ENCODE measurements at places on chromosomes 2 and 18.

- no peak for DNase-seq
Measured at GRCh38 chr2:44949329-44950151, 8.0 kb downstream of the SIX3 start.

GRCh38 chr2:142041105-142041504 lies 89.7 kb downstream of the LRP1B start:
- DNase-seq: no peak

- DNase-seq: no peak
Measured at GRCh38 chr18:28152754-28153153, 24.2 kb downstream of the CDH2 start.

- no peak for DNase-seq
Measured at GRCh38 chr2:201786471-201786870, 5.7 kb upstream of the ALS2 start.

DNA sequence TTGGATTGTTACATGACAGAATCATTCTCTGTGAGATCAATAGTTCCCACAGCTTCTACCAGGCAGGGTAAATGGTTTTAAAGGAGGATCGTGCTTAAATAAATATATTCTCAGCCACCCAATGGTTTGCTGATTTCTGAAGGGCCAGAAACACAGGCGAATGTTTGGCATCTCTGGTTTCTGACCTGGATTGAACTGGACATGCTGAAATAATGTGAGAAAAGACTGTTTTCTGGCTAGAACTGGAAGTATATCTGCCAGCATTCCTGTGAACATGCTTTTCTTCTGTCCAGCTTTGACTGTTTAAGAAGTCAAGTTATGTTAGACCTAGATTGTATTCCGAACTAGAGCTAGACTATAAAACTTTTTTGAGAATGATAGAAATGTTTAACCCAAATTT lies 77.1 kb upstream of the COL3A1 start:
- DNase-seq: no peak

- DNase-seq: no peak
Measured at GRCh38 chr2:213723041-213723560, 438.8 kb downstream of the SPAG16 start.

- no peak for DNase-seq
Measured at GRCh38 chr18:79917169-79917852, 34.1 kb downstream of the SLC66A2 start.

DNA sequence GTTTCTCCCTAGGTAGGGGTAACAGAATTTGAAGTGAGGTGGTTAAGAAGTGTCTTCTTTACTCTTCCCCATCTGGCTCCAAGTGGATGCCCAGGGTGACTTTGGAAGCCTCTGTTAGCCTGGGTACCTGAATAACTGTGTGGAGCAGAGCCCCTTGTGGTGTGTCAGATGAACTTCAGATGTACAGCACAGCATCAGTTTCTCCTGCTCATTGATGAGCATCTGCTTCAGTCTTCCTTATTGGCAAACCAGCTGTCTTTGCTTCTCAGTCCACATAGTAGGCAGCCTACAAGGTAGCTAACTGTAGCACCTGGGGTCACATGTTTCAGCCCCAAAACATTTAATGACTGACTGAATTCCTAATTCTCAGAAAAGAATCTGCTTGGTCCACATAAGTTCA lies 56.2 kb upstream of the ATP8B1 start:
- peak; percentile 45 for DNase-seq

DNA sequence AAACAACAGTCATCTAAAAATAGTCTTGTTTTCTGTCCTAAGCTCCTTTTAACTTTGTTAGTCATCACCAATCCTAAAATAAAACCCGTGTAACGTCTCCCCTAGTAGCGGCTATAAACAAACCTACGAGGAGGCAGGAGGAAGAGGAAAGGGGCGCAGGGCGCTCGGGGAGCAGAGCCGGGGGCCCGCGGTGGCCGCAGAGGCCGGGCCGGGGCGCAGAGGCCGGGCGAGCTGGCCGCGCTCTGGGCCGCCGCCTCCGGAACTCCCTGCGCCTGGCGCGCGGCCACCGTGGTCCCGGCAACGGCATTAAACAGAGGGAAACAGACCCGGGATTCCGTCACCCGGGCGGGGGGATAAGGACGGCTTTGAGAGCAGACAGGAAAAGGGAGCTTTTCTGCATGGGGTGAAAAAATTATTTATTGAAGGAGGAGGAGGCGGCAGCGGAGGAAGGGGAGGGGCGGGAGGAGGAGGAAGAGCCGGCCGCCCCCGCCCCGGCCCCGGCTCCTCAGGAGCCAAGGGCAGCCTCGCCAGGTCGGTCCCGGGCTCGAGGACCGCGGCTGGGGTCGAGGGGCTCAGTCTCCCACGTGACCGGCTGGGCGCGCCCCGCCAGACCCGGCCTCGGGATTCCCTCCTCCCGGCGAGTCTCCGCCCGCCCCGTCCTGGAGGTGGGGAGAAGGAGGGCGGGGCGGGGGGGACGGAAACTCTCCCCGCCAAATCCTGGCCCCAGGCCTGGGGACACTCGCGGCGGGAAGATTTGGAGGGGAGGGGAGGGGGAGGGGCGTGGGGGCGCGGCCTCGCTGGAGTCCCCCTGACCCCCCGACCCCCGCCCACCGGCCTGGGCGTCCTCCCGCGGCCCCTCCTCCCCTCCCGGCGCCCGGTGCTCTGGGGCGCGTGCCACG lies 1.8 kb upstream of the NFATC1 start:
- DNase-seq: peak; percentile 25

- no peak for DNase-seq
Measured at GRCh38 chr2:120450196-120450820, 104.4 kb downstream of the INHBB start.

DNA sequence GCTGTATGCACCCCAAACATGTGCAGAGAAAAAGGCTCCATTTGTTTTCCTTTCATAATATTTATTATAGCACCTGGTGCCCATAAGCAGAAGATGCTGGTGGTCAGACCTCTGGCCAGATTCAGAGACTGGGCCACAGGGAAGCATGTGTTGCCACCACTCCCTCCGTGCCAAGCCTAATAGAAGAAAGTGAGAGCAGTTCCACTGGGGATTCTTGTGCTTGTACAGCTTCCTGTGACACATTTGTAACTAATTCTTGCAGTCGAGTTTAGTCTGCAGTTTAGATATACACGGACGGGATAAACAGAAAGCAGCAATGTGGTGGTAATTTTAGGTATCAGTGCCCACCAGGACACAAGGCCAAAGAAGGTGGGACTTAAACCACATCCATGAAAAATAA lies 135.4 kb upstream of the PIEZO2 start:
- no peak for DNase-seq

DNA sequence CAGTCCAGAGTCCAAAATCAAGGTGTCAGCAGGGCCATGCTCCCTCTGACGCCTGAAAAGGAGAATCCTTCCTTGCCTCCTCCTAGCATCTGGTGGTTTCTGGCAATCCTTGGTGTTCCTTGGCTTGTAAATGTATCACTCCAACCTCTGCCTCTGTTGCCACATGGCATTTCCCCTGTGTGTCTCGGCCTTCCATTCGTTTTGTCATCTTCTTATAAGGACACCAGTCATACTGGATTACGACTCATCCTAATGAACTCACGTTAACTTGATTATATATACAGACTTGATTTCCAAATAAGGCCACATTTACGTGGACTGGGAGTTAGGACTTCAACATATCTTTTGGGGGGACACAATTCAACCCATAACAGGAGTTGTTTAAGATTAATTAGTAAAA lies 15.8 kb downstream of the PMAIP1 start:
- no peak for DNase-seq

DNA sequence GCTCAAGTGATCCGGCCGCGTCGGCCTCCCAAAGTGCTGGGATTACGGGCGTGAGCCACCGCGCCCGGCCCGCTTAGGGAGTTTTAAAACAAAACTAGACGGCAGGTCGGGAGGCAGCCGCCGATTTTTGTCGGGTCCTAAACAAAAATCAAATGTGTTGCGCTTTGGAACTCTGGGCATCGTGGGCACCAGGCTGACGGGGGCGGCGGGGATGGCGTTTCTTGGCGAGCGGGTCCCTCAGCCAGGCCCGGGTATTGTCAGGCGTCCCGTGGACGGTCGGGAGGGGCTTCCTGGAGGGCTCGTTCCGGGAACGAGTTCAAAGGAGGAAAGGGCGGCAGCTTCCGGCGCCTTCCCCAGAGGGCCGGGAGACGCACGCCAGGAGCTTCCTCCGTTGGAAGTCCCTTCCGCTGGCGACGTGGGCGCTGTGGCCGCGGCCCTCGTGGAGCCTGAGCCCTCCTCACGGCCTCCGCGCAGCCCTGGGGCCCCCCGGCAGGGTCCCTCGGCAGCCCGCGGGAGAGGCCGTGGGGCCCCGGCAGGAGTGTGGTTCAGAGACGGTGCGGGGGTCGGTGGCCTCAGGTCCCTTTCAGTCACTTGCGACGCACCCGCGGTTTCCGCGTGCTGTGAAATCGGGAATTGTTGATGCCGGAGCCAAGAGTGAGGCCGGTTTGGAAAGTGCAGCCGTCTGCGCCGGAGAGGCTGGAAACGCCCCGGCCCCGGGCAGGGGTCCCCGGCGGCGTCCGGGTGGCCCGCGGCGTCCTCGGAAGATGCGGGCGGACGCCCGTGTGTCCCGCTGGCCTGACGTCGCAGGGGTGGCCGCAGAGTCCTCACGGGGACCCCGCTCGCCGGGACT lies 59.3 kb downstream of the EMILIN2 start:
- peak; percentile 56 for DNase-seq

GRCh38 chr2:84443477-84443876 lies 15.6 kb downstream of the SUCLG1 start:
- no peak for DNase-seq

DNA sequence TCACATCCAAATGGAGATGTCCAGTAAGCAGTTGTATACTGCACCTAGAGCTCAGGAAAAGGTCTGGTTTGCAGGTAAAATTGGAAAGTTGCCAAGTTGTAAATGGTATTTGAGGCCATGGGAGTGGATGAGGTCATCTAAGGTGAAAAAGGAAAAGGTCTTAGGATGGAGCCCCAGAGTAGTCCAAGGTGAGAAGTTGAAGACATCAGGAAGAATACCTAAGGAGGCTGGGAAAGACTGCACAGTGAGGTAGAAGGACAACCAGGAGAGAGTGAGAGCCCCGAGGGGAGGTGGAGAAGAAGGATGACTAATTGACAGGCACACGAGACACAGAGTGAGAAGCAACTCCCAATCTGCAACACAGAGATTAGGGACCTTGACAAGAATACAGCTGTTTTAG lies 10.7 kb downstream of the DPP4 start:
- no peak for DNase-seq

DNA sequence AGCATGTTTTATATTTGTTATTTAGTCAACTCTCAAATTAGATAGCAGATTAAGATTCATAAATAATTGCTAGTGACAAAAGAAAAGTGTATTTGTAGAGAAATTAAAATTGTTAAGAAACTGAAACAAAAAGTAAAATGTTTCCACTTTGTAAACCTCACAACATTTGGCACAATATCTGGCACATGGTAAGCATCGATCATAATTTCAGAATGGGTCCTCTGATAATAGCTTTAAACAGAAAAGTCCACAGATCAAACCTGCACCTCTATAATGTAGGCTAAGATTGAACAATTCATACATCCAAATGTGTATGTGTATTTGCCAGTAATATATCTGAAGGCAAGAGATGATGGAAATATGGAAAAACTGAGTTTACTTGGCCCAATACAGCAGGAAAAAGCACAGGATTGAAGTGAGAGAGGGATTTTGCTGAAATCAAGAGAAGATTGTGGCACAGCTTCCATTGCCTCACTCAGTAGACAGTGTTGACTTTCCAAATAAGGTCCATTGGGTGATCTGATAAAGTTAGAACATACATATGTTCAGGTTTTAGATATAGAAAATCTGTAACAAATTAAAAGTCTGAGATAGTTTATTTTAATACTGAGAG lies 39.4 kb downstream of the COBLL1 start:
- no peak for DNase-seq

DNA sequence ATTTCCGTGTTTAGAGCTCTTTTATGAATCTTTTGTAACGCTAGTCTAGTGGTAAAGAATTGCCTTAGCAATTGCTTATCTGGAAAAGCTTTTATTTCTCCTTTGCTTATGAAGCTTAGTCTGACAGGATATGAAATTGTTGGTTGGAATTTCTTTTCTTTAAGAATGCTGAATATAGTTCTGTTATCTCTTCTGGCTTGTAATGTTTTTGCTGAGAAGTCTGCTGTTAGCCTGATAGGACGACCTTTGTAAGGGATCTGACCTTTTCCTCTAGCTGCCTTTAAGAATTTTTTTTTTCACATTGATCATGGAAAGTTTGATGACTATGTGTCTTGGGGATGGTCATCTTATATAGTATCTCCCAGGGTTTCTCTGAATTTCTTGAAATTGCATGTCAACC lies 101.1 kb downstream of the TRABD2A start:
- DNase-seq: no peak

DNA sequence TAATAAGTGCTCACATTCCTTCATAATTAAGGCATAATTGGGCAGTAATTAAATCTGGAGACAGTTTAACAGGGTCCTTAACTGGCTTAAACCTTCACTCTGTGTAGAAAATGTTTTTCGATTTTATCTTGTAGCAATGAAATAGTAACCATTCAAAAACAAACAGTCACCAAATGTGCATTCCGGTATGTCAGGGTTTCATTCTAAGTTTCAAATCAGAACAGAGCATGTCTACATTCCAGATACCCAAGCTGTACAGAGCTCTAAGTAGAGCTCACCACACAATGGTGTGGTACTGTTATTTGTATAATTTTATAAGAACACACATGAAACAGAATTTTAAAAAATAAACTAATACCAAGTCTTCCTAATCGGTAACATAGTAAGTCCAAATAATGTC lies 52.6 kb downstream of the SMAD2 start:
- no peak for DNase-seq

DNA sequence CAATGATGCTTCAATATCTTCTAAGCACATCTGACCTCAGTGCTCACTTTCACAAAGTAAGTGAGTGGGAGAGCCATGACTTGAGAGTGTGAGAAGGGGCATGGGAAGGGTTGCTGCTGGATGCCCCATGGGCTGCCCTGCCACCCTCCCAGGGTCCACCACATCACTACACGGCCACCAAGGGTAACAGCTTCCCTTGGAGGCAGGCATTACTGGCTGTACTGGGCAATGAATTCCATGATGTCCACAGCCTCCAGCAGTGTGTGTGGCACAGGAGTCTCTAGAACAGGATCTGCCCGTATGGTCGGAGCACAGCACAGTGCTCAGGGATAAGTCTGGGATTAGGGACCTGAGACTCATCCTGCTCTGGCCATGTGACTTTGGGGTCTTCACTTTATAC lies 481.0 kb upstream of the MYT1L start:
- DNase-seq: no peak

All from NCI-H2171 treated with DMSO at 0.1 percent for 48 hours (cell line).